ENCODE measurements at places on chromosomes 1 and 21. TPM values are rescaled to one million over a fixed set of nuclear protein-coding genes. Genes with fewer than 3 reads are reported as not detected.

GRCh38 chr1:18142969-18143368 is 35.4 kb downstream of the IGSF21 start:
- DNase-seq = no peak

- no peak for DNase-seq
Observed at GRCh38 chr1:81998165-81998564, 197.4 kb downstream of the ADGRL2 start.

- DNase-seq = peak; percentile 90
Observed at GRCh38 chr1:100351095-100351887, 1.0 kb upstream of the CDC14A start.

DNA sequence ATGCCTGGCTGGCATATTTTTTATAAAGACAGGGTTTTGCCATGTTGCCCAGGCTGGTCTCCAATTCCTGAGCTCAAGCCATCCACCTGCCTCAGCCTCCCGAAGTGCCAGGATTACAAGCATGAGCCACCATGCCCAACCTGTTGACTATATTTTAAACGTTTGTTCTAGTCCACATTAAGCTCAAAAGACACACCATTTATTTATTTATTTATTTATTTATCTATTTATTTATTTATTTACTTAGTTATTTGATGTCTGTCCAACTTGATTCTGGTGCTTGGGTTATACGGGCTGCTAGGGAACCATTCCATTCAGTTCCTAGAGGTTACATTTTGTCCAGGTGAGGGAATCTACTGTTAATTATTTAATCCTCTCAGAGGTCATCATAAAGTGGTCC is 98.1 kb upstream of the ADGRL4 start:
- DNase-seq = no peak

GRCh38 chr21:41112740-41113692 is 54.9 kb upstream of the BACE2 start:
- peak; percentile 21 for DNase-seq

DNA sequence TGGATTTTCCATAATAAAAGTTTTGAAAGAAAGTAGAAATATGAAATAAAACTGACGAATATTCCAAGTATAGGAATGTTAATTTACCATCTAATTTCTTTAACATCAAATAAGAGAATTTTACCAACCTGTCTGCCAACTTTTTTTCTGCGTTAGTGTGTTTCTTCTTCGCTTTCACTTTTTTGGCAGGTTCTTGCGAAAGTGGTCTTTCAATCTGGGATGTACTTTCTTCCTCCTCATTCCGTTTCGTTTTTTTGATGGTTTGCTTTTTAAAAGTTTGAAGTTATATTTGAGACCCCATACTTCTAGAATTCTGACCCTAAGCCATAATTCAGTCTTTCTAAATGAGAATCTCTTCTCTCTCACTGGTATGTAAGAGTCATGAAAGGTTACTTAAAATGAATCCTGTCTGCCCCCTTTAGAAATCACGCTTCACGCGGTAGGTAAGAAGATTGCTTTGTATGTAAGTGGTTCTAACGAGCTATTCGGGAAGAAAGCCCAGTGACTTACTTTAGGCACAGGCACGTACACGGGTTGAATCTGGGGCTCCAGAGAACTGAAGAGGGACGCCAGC is 580 bp downstream of the RBM34 start:
- peak; percentile 20 for DNase-seq

DNA sequence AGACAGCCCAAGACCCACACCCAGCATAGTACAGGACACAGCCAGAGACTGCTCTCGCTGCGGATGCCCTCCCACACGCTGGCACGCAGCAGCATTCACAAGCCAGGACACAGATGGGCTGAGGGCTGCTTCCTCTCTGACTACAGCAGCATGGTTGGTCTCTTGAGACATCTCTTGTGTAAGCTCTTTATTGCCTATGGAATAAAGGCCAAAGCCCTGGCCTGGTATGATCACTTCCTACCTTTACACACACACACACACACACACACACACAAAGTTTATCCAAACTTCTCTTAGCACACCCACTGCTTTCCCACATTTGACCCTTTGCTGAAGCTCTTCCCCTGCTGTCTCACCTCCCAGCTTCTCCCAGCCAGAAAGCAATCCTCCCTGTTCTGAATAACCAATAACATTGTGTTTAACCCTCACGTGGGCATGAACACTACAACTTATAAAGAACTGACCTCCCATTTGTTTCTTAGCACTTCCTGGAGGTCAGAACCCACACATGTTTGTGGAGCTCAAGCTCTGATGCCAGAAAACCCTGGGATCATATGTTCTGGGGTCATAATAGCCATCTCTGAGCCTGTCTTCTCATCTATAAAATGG is 1.2 kb upstream of the LUZP1 start:
- no peak for DNase-seq

DNA sequence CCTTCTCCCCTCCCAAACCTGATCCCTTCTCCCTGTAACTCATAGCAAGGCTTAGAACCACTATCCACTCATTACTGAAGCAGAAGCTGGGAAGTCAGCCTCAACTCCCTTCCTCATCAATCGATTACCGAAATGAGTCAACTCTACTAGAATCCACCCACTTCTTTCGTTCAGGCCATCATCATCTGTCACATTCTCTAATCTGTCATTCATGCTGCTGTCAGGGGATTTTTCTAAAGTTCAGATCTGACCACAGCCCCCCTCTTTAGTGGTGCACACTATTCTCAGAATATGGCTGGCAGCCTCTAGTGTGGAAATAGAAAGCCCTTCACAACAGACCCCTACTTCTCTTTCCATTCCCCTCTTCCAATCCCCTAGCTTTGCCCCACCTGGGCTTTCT is 5.1 kb downstream of the NT5C1A start:
- DNase-seq = no peak

GRCh38 chr1:84217239-84217638 is 73.2 kb downstream of the PRKACB start:
- no peak for DNase-seq

DNA sequence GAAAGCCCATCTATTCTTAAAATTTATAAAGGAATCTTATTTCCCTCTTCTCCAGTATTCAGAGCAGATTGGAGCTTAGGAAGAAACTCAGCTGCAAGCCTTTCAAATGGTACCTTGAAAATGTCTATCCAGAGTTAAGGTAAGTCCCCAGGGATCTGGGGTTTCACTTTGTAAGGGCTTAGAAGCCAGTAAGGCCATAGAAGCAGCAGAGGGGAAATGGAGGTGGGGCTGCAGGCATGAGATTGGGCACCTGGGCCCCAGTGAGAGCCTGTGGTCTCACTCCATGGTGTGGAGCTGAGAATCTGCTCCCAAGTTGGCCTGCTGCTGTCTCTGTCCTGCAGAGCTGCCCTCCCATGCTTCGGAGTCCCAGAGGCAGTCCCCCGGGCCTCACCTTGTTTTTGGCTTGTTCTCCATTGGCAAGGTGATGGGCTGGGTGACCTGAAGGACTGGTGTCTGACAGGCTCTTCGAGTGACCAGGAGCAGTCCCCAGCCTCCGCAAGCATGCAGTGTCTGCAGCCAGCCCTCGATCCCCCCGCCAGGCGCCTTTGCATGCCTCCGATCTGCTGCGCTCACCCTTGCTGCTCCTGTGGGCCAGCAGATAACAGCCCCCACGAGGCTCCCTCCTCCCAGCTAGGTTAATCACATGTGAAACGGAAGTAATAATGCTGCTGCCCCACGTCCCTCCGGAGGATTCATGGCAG is 163.1 kb downstream of the PGBD5 start:
- DNase-seq = no peak

DNA sequence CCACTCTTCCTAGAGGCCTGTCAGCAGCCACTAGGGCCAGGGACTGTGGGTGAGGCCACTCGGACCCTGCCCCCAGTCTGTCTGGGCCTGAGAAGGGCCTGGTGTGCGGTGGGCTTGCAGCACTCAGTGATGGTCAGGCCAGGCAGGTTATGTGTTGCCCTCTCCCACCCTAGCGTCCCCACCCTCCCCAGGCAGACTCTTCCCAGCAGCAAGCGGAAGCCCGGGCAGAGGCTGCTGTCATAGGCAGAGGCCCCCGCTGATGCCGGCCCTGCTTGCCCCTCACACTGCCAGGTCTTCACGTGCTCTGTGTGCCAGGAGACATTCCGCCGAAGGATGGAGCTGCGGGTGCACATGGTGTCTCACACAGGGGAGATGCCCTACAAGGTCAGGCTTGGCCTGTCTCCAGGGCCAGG is 6.6 kb downstream of the ZBTB48 start:
- DNase-seq = no peak

DNA sequence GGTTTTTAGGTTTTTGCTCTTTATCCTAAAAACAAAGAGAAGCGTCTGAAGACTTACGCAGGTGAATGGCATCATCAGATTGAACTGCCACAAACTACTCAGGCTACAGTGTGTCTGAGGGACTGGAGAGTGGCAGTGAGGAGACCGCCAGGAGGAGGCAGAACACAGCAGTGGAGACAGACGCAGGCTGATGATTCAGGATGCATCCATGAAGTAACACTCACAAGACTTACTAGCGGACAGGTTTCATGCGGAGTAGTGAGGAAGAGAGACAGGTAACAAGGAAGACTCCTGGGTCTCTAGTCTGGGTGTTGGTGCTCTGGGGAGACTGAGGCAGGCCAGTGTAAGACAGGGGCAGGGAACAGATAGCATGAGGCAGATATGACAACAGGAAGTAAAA is 5.7 kb downstream of the HSF2BP start:
- no peak for DNase-seq

- DNase-seq = no peak
Observed at GRCh38 chr1:44371206-44371605, 16.1 kb upstream of the ERI3 start.

DNA sequence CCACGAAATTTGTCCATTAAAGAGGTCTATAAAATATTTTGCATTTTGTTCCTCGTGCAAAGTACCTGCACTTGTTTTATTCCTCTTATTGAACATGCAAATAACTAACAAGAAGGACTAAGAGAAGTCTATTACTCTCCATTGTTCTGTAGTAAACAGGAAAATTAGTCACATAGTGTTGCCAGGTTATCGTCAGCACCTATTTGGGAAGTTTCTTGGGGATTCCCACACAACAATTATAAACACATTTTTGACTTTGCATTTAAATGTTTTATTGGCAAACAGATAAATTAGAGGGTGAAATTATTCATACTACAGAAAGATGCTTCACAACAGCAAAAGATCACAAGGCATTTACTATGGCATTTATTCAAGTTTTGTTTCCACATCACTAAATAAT is 174.5 kb downstream of the ZC3H11B start:
- DNase-seq = no peak

DNA sequence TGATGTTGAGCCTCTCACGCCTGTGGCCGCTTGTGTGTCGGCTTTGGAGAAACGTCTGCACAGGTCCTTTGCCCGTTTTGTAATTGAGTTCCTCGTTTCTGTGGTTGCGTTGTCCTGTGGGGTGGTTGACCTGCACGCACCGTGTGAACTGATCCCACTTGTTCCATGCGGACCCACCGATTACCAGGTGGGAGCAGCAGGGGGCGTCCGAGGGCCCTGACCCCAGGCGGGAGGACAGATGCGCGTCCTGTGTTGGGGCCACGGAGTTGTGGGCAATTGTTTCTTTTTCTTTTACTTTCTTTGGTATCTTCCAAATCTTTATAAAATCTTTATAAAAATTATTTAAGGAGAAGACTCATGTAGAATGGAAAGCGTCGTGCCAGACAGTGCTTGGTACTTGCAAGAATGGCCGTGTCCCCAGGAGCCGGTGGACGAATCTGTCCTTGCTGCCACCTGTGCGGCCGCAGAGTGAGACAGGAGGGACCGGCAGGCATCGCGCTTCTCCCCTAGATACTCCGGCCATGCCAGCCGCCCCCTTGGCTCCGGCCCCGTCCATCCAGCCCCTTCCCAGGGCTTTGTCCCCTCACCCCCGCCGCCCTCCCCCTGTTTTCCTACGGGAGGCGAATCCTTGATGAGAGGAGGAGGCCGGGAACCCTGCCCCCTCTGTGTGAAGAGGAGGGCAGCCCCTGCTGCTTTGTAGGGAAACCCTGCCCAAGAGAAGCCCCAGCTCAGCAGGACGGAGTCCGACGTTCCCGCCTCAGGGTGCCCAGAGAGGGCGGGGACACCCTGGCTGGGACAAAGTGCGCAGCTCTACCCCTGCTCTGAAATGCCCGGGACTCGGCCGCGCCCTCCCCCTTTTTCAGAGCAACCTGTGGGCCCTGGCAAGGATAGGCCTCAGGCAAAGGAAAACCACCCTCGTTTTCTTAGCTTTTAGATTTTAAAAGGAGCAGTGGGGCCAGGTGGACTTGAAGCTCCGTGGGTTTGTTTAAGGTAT is 41.7 kb downstream of the PRKCZ start:
- DNase-seq = no peak

KIF17 gene
- 2.6 TPM for polyA plus RNA-seq

AIM2 gene
- not detected for polyA plus RNA-seq

ADGRL4 gene
- 18.6 TPM for polyA plus RNA-seq

HPCAL4 gene
- polyA plus RNA-seq = 0.89 TPM

PDIK1L gene
- polyA plus RNA-seq = 20.8 TPM

ZNF593OS gene
- 2.0 TPM for polyA plus RNA-seq
